Gastroesophageal sphincter (tissue), 4 donors: ENCODE measurements at places on chromosomes 6 and 20.
A peak's percentile ranks its signal among the peaks of the same experiment; 100 is the strongest.

GRCh38 chr6:73728548-73729205 lies 32.7 kb downstream of the CD109 start:
- ATAC-seq = no peak

DNA sequence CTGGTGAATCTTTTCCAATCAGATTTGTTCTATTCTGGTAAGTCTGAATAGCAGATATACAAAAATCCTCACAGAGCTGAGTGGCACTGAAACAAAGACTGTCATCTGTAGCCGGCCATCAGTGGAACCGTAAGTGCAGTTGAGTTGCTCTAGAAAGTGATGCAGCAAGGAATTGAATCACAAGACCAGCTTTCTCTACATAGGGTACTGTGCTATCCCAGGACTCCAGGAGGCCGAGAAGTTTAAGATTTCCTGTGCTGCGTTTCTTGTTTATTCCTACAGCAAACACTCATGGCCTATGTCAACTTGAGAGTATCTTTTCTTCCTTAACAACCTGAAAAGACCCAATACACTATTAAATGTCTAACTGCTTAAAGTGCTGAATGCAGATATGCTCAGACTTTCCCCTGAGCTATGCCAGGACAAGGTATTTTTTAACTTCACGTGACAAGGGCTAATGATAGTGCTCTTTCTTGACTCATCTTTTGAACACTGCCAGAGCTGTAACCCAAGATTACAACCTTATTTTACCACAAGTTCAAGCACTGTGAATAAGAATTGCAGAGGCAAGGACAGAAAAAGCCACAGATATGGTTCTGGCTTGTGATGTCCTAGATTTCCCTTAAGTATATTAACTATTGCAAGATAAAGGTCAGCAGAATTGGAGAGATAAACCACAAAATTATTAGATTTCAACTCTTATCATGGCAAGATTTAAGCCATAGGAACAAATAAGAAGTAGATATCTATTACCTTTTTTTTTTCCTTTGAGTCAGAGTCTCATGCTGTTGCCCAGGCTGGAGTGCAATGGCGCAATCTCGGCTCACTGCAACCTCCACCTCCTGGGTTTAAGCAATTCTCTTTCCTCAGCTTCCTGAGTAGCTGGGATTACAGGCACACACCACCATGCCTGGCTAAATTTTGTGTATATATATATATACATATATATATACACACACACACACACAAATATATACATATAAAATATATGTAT lies 71.6 kb downstream of the GJA1 start:
- no peak for ATAC-seq

GRCh38 chr6:83417880-83418663 lies 12.8 kb downstream of the ME1 start:
- peak; percentile 48 for ATAC-seq

DNA sequence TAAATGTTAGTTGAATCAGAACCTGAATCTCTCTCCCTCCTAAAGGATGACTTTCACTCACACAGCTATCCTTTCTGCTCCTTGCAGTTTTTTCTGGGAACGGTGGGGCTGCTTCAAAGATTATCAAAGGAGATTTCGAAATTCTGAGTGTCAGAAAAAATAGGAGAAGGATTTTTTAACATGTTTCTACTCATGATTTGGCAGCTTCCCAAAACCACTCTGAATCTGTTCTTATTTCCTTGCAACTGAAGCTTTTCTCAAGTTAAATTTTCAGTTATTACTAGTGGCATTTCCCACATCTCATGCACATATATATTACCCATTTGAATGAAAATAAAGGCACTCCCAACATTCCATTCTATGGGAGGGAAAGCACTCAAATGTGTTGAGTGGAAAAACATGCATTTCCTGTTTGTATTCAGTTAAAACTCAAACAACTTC lies 123.6 kb downstream of the LCA5 start:
- no peak for ATAC-seq

- ATAC-seq = no peak
These were observed 89.6 kb upstream of the ADGRF1 start for GRCh38 chr6:47131773-47132172.

GRCh38 chr20:63580796-63581461 lies 6.9 kb upstream of the HELZ2 start:
- ATAC-seq = no peak

GRCh38 chr20:44014807-44015732 lies 100.4 kb downstream of the TOX2 start:
- ATAC-seq = no peak

DNA sequence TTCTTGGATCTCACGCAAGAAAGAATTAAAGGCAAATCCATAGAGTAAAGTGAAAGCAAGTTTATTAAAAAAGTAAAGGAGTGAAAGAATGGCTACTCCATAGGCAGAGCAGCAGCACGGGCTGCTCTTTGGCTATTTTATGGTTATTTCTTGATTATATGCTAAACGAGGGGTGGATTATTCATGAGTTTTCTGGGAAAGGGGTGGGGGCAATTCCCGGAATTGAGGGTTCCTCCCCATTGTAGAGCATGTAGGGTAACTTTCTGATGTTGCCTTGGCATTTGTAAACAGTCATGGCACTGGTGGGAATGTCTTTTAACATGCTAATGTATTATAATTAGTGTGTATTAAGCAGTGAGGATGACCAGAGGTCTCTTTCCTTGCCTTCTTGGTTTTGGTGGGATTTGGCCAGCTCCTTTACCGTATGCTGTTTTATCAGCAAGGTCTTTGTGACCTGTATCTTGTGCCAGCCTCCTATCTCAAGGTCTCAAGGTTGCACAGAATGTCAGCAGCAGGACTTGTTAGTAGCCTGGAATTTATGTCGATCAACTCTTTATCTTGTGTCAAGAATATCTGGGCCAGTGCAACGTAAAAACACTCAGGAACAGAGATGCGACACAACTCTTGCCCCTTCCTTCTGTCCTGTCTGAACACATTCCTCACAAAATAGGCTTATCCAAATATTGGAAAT lies 931.4 kb downstream of the QKI start:
- no peak for ATAC-seq

GRCh38 chr20:50719328-50719727 lies 12.1 kb upstream of the PARD6B start:
- no peak for ATAC-seq

GRCh38 chr20:62333820-62334595 lies 31.2 kb downstream of the ADRM1 start:
- no peak for ATAC-seq
